ENCODE measurements at places on chromosomes 2 and 18. TPM values are rescaled to one million over a fixed set of nuclear protein-coding genes. Genes with fewer than 3 reads are reported as not detected.

AQP12B gene
- not detected for total RNA-seq

DLGAP1 gene
- 0.09 TPM for total RNA-seq

SULT1C4 gene
- total RNA-seq: 9.3 TPM

HOXD10 gene
- not detected for total RNA-seq

HNMT gene
- total RNA-seq: 1.7 TPM

RPS27A gene
- total RNA-seq: 975 TPM

RAB10 gene
- 141 TPM for total RNA-seq

PIKFYVE gene
- total RNA-seq: 26.3 TPM

KHK gene
- 1.2 TPM for total RNA-seq

UGT1A8 gene
- not detected for total RNA-seq

ACTG2 gene
- under 0.01 TPM for total RNA-seq

NOL4 gene
- total RNA-seq: under 0.01 TPM

CABYR gene
- 1.6 TPM for total RNA-seq

STARD6 gene
- total RNA-seq: not detected

ANO7 gene
- total RNA-seq: 0.45 TPM

RHBDD1 gene
- total RNA-seq: 21.0 TPM

Data from endothelial cell of coronary artery (primary cell).